ENCODE measurements at places on chromosomes 6 and 20.

- no peak for DNase-seq
Measured at GRCh38 chr20:1296922-1297321, 30.8 kb downstream of the SNPH start.

DNA sequence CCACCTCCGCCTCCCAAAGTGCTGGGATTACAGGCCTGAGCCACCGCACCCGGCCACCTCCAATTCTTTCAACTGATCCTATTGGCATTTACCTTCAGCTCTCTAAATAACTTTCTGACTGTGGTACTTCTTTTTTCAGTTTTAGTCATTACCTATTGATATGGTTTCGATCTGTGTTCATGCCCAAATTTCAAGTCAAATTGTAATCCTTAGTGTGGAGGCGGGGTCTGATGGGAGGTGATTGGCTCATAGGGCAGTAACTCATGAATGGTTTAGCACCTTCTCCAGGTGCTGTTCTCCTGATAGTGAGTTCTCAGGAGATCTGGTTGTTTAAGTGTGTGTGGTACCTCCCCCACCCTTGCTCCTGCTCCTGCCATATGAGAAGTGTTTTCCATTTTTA lies 140.9 kb downstream of the LPA start:
- no peak for DNase-seq

- DNase-seq, result no peak
Measured at GRCh38 chr6:90101403-90101802, 195.2 kb downstream of the BACH2 start.

- no peak for DNase-seq
Measured at GRCh38 chr6:34462551-34462971, 3.3 kb upstream of the PACSIN1 start.

GRCh38 chr20:8492173-8492572 lies 360.1 kb downstream of the PLCB1 start:
- DNase-seq, result no peak

GRCh38 chr20:62156592-62157386 lies 13.2 kb downstream of the SS18L1 start:
- peak; percentile 74 for DNase-seq

Data from activated T-cell treated with anti-CD3 and anti-CD28 coated beads for 1 hour (primary cell).